Hematopoietic multipotent progenitor cell treated with erythropoietin and hydrocortisone succinate and interleukin-3 and kit ligand, for 8 days (in vitro differentiated cells): ENCODE measurements at places on chromosomes 3 and 15.

GRCh38 chr3:47909607-47910006 lies 106.6 kb downstream of the MAP4 start:
- no peak for DNase-seq

- no peak for DNase-seq
These were observed 13.1 kb upstream of the ALCAM start for GRCh38 chr3:105353485-105354161.

DNA sequence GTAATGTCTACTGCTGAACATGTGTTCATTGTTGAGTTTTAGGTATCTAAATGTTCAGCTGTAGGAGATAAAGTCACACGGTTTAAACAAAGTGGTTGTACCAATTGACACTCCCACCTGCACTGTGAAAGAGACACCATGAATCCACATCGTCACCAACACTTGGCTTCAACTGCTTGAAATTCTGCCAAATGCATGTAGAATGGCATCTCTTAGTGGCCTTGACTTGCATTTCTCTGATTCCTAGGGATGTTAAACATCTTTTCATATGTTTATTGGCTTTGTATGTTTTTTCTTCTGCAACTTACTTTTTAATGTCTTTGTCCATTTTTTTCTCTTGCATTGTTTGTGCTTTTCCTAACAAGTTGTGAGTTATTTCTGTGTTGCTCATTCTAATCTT lies 43.4 kb downstream of the RPLP1 start:
- no peak for DNase-seq

GRCh38 chr15:91348752-91349500 lies 248.9 kb downstream of the SV2B start:
- peak; percentile 27 for DNase-seq

DNA sequence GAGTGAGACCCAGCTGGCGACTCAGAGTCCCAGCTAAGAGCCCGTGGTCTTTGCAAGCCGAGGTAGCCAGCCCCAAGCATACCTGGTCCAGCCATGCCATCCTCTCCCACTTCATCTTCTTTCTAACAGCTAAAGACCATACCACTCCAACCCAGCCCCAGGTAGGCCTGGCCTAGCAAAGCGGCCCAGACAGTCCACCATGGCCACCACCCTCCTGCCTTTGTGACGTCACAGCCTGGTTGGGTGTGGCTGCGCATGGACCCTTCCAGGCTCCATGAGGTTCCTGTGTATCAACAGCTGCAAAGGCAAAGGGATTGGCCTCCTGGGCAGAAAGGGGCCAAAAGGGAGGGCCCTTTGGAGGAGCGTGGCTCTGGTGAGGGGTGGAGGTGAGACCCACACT lies 4.1 kb downstream of the NTRK3 start:
- DNase-seq, result no peak
